ENCODE measurements at places on chromosomes 11 and 22.

DNA sequence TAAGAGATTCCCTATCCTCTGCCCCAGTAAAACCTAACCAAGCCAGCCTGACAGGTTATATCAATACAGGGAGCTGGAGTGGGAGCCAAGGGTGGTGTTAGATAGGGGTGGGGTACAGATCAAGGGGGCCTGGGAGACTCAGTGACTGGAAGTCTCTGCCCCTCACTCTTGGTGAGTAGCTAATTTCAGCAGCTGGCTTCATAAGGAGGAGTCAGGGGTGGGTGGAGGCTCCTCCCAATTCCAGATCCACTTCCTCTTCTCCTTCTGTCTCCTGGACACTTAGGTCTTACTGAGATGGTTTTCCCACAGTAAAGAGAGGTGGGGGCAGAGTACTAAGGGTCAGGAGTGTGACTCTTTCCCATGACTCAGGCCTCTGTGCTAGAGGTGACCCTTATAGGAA is 1.1 kb upstream of the VSIG2 start:
- peaks cover 17% of the 10 kb centered on the region for H3K4me1 ChIP-seq
- H3K27ac ChIP-seq = no peak overlapping the region
- peaks cover 22% of the 10 kb centered on the region for H3K27me3 ChIP-seq
- no peak overlapping the region for H3K4me3 ChIP-seq
- H3K36me3 ChIP-seq = no peaks in the 10 kb centered on the region
- no peak for DNase-seq

DNA sequence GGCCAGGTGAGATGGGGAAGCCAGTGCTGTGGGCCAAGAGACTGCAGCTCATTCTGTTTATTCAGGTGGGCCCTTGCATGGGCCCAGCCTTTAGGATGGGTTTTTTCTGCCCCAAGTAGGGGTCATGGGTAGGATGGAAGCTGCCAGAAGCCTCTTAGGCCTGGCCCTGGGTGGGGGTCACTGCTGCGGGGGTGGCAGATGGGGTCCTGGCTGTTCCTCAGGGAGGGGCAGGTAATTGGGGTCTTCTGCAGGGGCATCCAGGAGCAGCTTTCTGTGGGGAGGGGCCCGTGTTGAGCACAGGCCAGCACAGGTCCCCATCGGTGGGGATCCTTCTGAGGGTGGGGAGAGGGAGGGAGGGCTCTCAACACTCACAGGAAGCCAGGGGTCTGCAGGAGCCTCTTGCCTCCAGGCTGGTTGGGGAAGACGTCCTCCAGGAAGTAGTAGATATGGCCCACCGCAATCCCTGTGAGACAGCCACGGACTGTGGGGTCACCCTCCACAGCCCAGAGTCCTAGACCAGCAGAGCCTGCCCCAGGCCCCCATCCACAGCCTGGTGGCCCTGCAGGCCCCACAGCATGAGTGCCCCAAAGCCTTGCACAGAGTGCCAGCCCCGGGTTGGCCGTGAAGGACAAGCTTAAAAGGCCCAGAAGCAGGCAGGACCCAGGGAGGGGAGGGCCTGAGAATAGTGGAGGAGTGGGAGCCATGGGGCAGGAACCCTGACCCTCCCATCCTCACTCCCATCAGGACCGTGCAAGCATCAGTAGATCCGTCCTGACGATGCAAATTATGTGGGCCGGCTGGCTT is 1.9 kb downstream of the DERL3 start:
- no peak for DNase-seq
- H3K27ac ChIP-seq = no peak overlapping the region
- H3K4me1 ChIP-seq = peaks cover 24% of the 10 kb centered on the region

- H3K27me3 ChIP-seq = peaks cover 40% of the 10 kb centered on the region
- H3K27ac ChIP-seq = no peak overlapping the region
- H3K4me3 ChIP-seq = no peak overlapping the region
- no peaks in the 10 kb centered on the region for H3K4me1 ChIP-seq
These were observed 36.6 kb upstream of the NFAM1 start for GRCh38 chr22:42468841-42469240.

GRCh38 chr22:22359465-22359864 is 114.9 kb downstream of the VPREB1 start:
- H3K27ac ChIP-seq = no peak overlapping the region
- peaks cover 32% of the 10 kb centered on the region for H3K27me3 ChIP-seq
- no peak for DNase-seq
- H3K36me3 ChIP-seq = no peaks in the 10 kb centered on the region
- peaks cover 5% of the 10 kb centered on the region for H3K4me1 ChIP-seq

GRCh38 chr11:14499178-14499559 is 442 bp downstream of the COPB1 start:
- H3K4me1 ChIP-seq = peaks cover 34% of the 10 kb centered on the region
- peak; percentile 82 for DNase-seq

DNA sequence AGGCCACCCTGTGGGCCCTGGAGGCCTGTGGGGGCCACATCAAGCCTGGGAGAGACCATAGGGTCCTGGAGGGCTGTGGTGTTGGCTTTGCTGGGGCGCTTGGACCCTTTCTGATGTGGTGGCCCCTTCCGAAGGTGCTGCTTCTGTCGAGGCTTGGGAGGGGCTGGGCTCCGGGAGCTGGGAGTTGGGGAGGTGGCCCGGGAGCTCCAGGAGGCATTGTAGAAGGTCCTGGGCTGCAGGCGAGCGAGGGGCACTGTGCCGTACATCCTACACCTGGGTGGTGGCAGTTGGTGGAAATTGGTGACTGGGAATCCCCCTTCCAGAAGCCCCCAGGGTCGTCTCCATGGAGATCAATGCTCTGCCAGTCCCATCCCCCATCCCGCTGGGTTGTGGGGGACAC is 2.6 kb downstream of the PLA2G3 start:
- no peak overlapping the region for H3K27ac ChIP-seq
- peaks cover 2% of the 10 kb centered on the region for H3K27me3 ChIP-seq
- no peaks in the 10 kb centered on the region for H3K36me3 ChIP-seq
- H3K4me1 ChIP-seq = no peaks in the 10 kb centered on the region
- no peak for DNase-seq

DNA sequence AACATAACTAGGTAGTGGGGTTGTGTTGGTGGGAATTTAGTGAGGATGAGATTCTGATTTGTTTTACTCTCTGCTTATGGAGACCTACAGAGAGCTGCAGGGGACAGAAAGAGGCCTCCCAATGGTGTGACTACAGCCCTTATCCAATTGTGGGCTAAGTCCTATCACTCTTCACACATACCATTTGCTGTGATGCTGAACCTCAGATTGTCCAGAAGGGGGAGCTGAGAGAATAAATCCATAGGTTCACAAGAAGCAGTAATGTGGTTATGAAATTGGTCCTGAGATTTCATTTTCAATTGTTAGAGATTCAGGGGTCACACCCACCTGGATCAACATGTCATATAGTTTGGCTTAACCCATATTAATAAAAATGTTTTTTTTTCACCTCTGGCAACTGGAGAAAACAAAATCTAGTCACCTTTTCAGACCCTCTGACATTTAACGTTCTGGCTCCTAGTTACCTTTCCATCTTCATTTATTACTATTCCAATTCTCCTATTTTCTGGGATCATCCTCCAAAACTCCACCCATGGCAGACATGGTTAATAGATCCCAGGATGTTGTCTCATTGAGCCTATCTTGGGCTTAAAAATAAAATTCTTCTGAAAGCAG is 53.3 kb upstream of the PTPN5 start:
- no peaks in the 10 kb centered on the region for H3K36me3 ChIP-seq
- H3K4me3 ChIP-seq = no peak overlapping the region
- no peaks in the 10 kb centered on the region for H3K4me1 ChIP-seq
- peaks cover 20% of the 10 kb centered on the region for H3K27me3 ChIP-seq
- H3K27ac ChIP-seq = no peak overlapping the region
- peak; percentile 62 for DNase-seq

GRCh38 chr11:105244160-105244825 is 104.7 kb upstream of the CARD18 start:
- no peak overlapping the region for H3K27ac ChIP-seq
- no peak overlapping the region for H3K4me3 ChIP-seq
- H3K36me3 ChIP-seq = no peaks in the 10 kb centered on the region

DNA sequence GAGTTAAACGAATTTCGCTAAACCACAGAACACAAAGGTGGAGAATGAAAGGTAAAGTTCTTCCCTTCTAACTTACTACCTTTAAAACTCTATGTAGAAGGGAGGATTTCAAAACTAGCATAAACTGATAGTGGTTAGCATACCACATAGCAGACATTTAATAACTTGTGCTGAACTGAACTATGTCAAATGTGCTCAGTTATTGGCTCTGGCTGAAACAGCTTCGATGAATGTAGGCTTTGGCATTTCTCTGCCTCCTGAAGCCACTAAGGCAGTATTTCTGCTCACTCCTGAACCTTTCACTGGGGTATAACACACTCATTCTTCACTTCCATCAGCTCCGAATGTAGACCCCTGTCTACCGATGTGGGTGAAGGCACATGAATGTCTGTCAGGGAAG is 1188.1 kb downstream of the LRRC4C start:
- no peaks in the 10 kb centered on the region for H3K27me3 ChIP-seq
- DNase-seq = no peak
- H3K4me3 ChIP-seq = no peak overlapping the region
- no peaks in the 10 kb centered on the region for H3K4me1 ChIP-seq
- no peak overlapping the region for H3K27ac ChIP-seq
- no peaks in the 10 kb centered on the region for H3K36me3 ChIP-seq

- H3K27me3 ChIP-seq = no peaks in the 10 kb centered on the region
- peaks cover 66% of the 10 kb centered on the region for H3K4me1 ChIP-seq
- H3K27ac ChIP-seq = peak overlapping the region; percentile 99
These were observed 21.0 kb upstream of the ADSL start for GRCh38 chr22:40325315-40325714.
